Left cardiac atrium (tissue), 4 donors: ENCODE measurements at places on chromosomes 2 and 18. TPM values are rescaled to one million over a fixed set of nuclear protein-coding genes. Genes with fewer than 3 reads are reported as not detected.
A peak's percentile ranks its signal among the peaks of the same experiment; 100 is the strongest.

GRCh38 chr2:50385349-50385748, 646.6 kb downstream of the NRXN1 start:
- no peak for DNase-seq

The CHRNA1 gene
- 0.16 TPM for total RNA-seq

GRCh38 chr2:203774760-203775159, 68.3 kb downstream of the CD28 start:
- no peak for DNase-seq

DNA sequence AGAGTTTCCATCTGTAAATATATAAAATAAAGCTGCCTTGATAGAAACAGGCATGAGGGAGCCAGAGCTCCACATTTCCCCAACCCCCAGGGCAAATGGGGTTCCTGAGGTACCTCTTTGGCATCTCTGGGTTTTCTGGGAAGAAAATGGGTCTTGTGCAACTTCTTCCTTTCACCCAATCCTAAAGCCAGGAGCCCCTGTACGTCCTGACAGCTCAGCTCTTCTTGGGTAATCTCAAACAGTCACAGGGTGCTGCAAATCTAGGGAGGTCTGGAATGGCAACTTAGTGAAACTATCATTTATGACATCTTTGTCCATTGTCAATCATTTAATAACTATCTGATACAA, 36.6 kb upstream of the STAT1 start:
- DNase-seq, result no peak

DNA sequence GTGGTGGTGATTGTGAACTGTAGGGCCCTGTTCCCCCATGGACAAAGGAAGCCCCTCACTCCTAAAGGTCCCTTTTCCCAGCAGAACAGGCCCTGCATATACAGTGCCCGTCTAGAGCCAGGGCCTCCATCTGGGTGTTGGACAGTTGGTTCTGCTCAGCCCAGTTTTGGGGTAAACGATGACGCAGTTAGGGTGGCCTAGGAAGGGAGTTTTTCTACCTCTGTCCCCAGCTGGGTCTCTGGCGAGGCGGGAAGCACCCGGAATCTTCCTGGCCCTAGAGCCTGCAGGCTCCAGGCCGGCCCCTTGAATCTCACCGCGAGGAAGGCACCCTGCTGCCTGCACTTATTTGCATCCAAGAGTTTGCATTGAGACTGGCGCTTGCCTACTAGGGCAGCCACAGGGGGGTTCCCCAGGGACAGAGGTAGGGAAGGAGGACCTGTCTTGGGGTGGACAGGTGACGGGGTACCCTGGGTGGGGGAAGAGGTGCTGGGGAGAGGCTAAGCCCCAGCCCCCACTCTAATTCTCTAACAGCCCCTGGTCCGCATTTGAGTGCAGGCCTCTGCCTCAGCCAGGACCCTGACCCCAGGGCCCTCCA, 529 bp upstream of the MTA3 start:
- peak; percentile 26 for DNase-seq
